ENCODE measurements at places on chromosomes 6 and 20.

DNA sequence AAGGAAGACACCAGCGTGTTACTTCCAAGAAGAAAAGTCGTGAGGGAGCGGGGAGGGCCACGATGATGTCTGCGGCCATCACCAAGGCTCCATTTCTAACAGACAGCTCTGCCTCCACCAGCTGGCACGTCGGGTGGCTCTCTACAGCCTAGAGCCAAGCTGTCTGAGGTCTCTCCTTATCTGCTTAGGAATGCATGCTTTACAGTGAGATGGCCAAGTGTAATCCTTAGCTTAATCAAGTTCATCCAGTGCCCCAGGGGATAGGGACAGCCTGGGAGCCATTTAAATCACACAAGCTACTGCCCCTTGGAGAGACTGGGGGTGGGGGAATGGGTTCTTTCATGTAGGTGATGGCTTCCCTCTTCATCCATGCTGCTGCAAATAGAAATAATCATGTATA lies 213.8 kb upstream of the CST7 start:
- no peak for DNase-seq

GRCh38 chr6:36120539-36120938 lies 9.8 kb upstream of the MAPK13 start:
- DNase-seq = no peak

DNA sequence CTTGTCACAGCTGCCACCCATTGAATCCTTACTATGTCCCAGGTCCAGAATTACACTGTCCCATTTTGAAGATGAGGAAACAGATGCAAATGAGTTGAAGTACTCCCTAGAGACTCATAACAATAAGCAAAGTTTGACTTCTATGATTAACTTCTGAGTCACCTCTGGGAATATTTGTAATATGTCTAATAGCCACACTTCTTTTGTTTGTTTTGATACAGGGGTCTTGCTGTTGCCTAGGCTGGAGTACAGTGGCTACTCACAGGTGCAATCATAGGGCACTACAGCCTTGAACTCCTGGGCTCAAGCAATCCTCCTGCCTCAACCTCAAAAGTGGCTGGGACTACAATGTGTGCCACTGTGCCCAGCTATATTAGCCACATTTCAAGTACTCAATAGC lies 11.4 kb upstream of the SOX12 start:
- no peak for DNase-seq

GRCh38 chr20:5657190-5657875 lies 92.9 kb upstream of the SHLD1 start:
- peak; percentile 93 for DNase-seq

DNA sequence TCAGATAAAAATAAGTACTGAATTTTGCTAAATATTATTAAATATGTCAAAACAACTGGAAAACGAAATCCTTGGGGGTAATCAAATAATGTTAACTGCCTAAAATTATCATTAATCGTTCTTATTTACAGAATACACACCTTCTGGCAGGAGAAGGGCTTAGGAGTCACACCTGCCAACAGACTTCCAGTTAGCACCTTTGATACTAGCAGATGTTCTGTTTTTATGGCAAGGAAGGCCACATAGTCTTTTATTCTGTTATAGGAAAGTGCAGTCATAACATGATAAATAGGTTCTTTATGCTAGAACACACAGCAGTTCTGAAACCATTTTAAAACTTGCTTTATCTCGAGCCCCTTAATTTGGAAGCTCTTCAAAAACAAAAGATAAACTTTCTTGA lies 464.1 kb downstream of the UTRN start:
- no peak for DNase-seq

DNA sequence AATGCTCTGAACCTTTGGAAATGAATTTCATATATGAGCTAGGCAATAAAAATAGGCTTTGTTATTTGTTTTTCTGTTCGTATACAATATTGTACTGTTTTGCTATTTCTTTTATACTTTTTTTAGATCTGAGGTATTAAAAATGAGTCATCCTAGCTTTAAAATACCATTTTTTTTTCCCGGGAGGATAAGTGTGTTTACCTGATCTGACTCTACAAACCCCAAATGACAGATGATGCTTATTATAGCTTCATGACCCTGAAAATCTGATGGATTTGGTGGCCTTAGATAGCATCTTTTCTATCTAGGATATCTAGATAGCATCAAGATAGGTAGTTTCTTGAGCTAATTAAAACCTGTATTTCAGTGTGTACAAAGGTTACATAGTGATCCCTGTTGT lies 206.4 kb downstream of the DTNBP1 start:
- DNase-seq = no peak

DNA sequence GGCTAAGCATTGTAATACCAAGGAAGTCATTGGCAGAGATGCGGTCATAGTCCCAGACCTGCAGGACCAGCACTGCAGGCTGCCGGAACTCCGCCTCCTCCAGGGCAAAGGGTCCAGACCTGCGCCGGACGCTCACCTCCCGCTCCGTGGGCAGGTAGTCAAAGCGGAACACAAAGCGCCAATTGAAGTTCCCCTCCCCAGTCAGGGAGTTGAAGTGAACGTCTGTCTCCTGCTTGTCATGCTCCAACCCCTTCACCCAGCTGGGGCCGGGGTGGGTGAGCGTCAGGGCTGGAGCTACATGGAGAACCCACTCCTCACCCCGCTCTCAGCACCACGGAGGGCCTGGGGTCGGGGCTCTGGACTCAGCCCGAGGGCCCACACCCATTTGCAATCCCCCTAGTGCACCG lies 18.2 kb downstream of the ERGIC3 start:
- DNase-seq = no peak

DNA sequence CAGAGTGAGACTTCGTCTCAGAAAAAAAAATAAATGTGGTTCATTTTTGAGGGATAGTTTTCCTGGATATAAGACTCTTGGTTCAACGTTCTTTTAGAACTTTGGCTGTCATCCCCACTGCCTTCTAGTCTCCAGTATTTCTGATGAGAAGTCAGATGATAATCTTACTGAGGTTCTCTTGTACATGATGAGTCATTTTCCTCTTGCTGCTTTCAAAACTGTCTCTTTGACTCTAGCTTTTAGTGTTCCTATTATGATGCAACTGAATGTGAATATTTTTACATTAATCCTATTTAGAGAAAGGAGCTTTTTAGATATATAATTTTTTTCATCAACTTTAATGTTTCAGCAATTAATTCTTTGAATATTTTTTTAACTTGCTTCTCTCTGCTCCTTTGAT lies 46.0 kb upstream of the OR14J1 start:
- no peak for DNase-seq

DNA sequence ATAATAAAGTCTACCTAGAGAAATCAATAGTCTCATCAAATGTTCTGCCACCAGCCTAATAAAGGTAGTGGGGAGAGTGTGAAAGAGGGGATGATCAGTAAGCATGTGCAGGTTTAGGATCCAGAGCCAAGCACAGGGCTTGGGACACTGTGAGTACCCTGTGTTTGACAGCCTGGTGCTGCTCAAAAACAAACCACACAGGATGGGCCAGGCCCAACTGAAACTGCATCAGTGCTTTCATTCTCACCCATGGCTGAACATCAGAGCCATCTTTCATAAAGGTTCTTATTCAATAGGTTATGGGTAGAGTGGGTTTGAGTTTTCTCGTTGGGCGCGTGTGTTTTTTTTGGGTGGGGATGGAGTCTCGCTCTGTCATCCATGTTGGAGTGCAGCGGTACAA lies 87.3 kb upstream of the NHSL1 start:
- DNase-seq = no peak

DNA sequence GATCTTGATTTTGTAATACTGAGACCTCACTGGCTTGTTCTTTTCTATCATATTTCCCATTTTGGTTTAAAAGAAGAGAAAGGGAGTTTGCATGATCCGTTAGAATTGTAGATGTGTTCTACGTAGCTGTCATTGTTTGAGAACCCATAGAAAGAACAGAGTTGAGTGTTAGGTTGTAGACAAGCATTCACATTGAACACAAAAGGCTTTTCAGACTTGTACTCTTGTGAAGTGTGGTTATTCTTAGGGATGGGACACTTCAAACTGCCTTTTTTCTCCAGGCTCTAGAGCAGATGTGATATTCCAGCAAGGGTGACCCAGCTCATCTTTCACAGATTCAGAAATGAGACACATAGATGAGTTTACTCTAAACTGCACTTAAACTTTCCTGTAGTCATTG lies 19.9 kb downstream of the FOXO3 start:
- no peak for DNase-seq

GRCh38 chr6:39269961-39270360 lies 40.7 kb upstream of the KCNK5 start:
- DNase-seq = no peak

- no peak for DNase-seq
Measured at GRCh38 chr6:45156075-45156474, 172.1 kb upstream of the RUNX2 start.

DNA sequence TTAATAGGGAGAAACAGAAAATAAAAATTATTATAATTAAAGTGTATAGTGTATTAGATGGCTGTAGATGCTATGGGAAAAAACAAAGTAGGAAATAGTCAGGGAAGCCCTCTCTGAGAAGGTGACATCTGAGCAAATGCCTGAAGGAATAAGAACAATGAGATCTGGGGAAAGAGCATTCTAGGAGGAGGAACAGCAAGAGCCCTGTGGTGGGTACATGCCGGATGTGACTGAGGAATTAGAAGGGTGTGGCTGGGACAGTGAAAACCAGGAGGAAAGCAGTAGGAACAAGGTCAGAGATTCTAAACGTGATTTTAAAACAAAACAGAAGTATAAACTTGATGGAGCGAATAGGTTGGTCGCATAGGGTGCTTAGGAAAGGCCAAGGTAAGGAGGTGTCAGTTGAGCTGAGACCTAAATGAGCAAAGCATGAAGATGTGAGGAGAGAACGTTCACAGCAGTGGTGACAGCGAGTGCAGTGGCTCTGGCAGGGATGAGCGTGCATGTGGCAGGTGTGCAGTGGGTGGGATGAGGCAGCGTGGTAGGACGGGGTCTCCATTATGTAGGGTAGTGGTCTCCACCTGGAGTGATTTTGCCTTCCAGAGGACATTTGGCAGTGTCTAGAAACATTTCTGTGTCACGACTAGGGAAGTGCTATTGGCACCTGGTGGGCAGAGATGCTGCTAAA lies 97.1 kb upstream of the MRPS10 start:
- no peak for DNase-seq

DNA sequence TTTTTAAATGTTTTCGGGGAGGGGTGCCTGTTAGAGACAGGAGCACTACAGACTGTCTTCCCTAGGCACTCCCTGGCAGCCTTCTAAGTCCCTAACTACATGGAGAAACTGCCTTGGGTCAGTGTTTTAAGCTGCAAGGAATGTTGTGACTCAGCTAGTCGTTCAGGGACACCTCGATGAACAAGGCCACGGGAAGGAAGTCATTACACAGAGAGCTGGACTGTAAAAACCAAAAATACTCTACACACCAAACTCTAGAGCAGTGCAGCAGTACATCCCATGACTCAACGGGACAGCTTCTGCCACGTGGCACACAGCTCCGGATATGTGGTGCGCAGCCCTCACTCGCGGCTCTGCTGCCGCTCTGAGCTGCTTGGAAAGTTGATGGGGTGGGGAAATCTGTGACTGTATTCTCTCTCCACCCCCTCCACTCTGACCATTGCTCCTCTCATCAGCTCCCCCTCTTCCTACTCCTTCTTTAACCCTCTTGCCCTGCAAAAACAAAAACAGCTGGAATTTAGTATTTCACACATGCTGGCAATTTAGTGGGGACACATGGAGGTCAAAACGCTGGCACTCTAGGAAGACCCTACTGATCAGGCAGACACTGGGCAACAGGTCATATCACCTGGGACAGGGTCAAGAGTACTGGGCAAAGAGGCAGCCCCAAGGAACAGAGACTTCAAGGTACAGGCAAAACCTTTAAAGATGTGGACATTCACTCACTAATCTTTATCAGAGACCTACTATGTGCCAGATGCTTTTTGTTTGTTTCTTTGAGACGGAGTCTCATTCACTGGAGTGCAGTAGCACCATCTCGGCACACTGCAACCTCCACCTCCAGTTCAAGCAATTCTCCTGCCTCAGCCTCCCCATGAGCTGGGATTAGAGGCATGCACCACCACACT lies 10.9 kb upstream of the LPIN3 start:
- peak; percentile 97 for DNase-seq

GRCh38 chr6:143677891-143678791 lies at the start of gene PHACTR2:
Gene PHACTR2, plus strand, starts transcription at chr6:143677965. Its CDS starts 199 bp downstream, at chr6:143678164.
- DNase-seq = no peak

DNA sequence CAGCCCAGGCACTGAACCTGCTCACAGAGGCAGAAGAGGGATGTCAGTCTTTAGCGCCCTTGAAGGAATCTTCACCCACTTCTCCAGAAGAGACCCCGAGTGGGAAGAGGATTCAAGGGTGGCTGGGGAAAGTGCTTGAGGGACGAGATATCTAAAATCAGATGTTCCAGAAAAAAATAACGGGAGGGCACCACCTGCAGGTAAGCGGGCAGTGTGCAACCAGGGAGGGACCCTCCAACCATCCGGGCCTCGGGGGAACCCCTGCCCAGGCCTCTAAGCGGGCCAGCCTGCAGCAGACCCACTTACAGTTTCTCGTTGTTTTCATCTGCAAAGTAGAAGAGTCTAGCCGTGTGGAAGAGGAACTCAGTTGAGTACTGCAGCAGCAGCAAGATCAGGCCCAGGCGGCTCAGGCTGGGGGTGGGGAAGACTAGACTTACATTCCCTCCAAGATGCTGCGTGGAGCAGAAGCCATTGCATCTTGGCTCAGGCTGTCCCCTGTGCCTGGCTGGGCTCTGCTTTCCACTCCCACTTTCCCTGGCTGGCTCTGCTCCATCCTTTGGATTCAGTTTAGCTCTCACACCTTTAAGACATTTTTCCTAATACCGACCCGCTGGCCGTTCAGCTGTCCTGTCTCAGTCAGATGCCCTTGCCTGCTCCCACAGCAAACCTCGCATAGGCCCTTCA lies 71.0 kb downstream of the TRAM2 start:
- no peak for DNase-seq

DNA sequence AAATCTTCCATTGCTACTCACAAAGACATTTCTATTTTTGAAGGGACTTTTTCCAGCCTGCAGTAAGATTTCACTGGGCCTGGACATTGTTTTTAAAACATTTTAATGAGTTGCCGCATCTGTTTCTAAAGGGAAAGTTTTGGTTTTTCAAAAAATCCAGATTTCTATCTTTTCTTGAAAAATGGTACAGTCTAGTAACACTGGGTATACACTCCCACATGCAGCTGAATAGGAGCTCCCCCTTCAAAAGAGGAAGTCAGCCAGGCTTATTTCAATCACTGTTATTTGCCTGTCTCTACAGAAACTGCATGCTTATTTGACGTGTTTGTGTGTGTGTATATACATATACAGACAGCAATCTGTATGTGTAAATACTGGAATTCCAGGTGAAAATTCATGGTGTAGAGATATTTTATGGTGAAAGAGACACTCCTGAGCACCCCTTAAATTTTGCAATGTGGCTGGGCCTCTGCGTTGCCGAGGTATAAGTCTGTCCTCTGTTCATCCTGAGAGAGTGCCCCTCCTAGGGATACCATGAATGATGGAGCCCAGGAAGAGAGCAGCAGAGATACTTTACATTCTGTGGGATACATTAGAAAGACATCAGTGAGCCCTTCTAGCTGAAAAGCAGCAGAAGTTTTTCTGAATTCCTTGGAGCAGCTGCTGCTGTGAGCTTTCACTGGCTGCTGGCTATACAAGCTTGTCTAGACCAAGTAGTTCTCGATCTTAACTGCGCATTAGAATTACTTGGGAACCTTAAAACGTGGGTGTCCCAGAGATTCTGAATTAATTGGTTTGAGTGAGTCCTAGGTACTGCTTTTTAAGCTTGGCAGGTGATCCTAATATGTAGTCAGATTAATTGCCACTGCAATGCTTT lies 12.0 kb upstream of the ABRACL start:
- no peak for DNase-seq

GRCh38 chr20:43386878-43387277 lies 70.8 kb upstream of the SRSF6 start:
- no peak for DNase-seq

Data from HFF-Myc (cell line).